Activated T-cell treated with anti-CD3 and anti-CD28 coated beads, Interleukin-2, amount 50 U/mL, for 72 hours (primary cell): ENCODE measurements at places on chromosomes 16 and 17. TPM values are rescaled to one million over a fixed set of nuclear protein-coding genes. Genes with fewer than 3 reads are reported as not detected.

- peaks cover 76% of the 10 kb centered on the region for H3K4me1 ChIP-seq
- H3K27me3 ChIP-seq = peaks cover 38% of the 10 kb centered on the region
Observed at GRCh38 chr17:55345132-55345531, 76.5 kb downstream of the MMD start.

DNA sequence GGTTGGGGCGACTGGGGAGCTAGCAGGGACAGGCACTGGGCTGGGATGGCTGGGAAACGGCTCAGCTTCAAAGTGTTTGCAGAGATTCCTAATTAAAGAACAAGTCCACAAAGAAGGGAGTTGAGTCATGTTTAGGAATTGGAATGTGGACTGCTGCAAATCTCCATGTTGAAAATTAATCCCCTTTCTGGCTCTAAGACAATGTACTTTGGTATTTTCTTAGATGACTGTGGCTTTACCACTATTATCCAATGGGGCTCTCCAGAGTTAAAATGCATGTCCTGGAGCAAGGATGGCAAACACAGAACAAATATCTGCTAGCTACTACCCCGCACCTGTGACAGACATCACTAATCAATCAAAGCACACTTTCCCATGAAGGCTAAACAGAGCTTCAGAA is 22.2 kb upstream of the WSCD1 start:
- DNase-seq = no peak
- H3K4me3 ChIP-seq = no peak overlapping the region
- H3K36me3 ChIP-seq = no peaks in the 10 kb centered on the region
- H3K4me1 ChIP-seq = no peaks in the 10 kb centered on the region
- peaks cover 19% of the 10 kb centered on the region for H3K27me3 ChIP-seq
- H3K27ac ChIP-seq = no peak overlapping the region

- H3K36me3 ChIP-seq = no peaks in the 10 kb centered on the region
- H3K27ac ChIP-seq = no peak overlapping the region
- DNase-seq = no peak
- peaks cover 22% of the 10 kb centered on the region for H3K27me3 ChIP-seq
Observed at GRCh38 chr17:77253611-77254051, 112.9 kb downstream of the SEC14L1 start.

DNA sequence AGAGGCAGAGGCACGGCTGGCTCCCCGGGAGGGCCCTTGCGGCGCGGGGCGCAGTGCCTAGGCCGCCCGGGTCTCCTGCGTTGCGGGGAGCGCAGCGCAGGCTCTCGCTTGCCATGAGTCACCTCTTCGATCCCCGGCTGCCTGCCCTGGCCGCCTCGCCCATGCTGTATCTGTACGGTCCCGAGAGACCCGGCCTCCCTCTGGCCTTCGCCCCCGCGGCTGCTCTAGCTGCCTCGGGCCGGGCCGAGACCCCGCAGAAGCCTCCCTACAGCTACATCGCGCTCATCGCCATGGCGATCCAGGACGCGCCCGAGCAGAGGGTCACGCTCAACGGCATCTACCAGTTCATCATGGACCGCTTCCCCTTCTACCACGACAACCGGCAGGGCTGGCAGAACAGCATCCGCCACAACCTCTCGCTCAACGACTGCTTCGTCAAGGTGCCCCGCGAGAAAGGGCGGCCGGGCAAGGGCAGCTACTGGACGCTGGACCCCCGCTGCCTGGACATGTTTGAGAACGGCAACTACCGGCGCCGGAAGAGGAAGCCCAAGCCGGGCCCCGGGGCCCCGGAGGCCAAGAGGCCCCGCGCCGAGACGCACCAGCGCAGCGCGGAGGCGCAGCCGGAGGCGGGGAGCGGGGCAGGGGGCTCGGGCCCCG is 390 bp downstream of the FOXL1 start:
- no peaks in the 10 kb centered on the region for H3K36me3 ChIP-seq
- peak overlapping the region; percentile 70 for H3K4me3 ChIP-seq
- DNase-seq = no peak

SPATA22 gene
- total RNA-seq = not detected
